ENCODE measurements at places on chromosomes 4 and X.

DNA sequence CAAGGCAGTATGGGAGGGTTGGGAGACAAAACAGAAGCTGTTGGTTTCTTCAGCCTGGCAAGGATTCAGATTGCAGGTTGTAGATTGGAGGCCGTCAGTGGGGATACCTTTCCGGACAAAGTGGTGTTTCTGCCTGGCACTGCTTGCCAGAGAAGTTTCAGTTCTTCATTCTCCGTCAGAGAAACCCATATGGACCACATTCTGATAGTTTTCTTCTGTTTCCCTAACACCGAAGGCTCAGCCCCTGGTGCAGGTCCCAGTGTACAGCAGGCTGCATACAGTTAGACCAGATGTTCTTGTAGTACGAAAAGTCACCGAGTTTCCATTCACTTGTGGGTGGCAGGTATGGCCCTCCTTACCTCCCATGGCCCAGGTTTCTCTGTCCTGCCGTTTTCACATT, 107.3 kb downstream of the PTTG2 start:
- no peak for DNase-seq

GRCh38 chr4:121758925-121759568, 5.9 kb downstream of the SMIM43 start:
- no peak for DNase-seq

DNA sequence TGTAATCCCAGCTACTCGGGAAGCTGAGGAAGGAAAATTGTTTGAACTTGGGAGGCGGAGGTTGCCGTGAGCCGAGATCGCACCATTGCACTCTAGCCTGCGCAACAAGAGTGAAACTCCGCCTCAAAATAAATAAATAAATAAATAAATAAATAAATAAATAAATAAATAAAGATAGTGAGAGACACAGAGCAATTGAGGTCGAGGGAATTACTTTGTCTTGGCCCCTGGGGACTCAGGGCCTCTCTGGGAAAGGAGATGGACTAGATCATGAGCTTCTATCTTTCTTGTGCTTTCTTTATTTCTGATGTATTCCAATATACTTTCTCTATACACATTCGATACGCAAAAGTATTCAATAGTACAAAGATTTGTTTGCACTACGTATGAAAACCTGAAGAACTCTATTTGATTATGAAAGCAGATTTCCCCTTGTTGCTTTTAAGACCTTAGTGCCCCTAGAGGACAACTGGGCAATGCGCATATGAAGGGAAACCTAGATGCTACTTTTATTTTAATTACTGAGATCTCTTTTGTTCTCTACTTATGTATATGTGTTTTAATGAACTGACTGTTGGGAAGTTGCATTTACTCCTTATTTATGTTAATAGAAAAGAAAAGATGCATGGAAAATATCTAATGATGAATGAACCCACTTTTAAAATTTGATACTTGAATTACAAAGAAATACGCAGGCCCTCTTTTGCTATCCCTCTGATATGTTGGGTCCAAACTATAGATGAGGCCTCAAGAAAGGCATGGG, 12.8 kb upstream of the ELOVL6 start:
- no peak for DNase-seq

DNA sequence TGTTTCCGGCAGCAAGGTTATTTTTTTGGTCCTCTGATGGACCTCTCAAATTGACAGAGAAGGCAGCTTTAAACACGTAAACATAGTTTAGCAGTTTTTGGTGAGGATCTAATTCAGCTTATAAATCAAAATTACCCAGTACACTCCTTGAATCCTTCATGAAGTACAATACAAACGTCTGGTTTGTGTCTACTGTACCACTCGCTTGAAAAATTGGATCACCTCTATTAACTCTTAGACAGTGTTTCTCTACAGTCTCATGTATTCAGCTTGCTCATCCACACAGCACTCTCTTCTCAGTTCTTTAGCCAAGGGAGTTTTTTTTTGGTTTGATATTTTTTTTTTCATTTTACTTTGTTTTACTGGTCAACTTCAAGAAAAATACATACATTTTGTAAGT, 113.5 kb downstream of the RNF150 start:
- DNase-seq = no peak

DNA sequence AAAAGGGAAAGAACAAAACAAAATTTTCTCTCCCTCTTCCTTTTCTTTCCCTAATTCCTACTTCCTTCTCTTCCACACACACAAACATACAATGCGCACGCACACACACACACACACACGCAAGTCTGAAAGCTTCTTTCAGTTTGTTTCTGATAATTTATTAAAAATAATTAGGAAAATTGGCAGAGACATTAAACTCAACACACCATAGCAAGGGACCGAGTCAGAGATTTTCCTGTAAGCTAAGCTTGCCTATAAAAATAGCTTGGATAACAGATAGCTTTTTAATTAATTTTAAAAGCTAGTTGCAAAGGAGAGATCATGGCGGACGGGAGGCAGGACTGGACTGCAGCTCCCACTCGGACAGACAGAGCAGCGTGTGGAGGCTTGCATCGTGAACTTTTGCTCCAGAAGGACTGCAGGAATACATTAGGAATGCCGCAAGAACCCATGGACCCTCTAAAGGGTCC, 92.6 kb upstream of the MAPK10 start:
- no peak for DNase-seq

DNA sequence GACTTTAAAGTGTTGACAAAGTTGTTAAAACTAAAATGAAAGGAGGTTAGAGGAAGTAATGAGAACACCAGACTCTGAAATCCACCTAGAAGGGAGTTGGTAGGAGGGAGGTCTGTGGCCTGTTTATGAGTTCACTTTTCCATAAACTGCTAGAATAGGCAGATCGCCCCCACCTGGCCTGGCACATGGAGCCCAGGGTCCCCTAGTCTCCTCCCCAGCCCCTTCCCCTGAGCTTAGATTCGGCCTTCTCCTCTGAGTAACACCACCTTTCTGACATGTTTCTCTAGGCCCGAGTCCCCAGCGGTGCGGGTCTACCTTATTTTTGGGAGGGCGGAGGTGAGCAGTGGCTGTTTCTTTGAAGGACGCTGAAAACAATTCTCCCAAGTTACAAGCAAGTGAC, 54.5 kb upstream of the FAT1 start:
- DNase-seq = no peak

- no peak for DNase-seq
Observed at GRCh38 chr4:6475492-6476020, 3.1 kb upstream of the PPP2R2C start.

GRCh38 chr4:8276358-8277240, 7.0 kb downstream of the HTRA3 start:
- no peak for DNase-seq

Data from stimulated activated CD8-positive, alpha-beta memory T cell treated with anti-CD3 and anti-CD28 coated beads, Interleukin-7, amount 100 ng/mL, for 1 hour (primary cell).